ENCODE measurements at places on chromosomes 11 and 22. TPM values are rescaled to one million over a fixed set of nuclear protein-coding genes. Genes with fewer than 3 reads are reported as not detected.

Gene PARVA
- total RNA-seq = 83.7 TPM

Gene OR6A2
- total RNA-seq = 0.59 TPM

Gene TRIOBP
- total RNA-seq = 162 TPM

Gene PIWIL4
- total RNA-seq = 1.8 TPM

Gene EMSY
- total RNA-seq = 17.4 TPM

Gene MEI1
- 0.36 TPM for total RNA-seq

GRCh38 chr22:39567135-39567946 lies 3.2 kb upstream of the CACNA1I start:
- no peaks in the 10 kb centered on the region for H3K27me3 ChIP-seq
- H3K27ac ChIP-seq = no peak overlapping the region
- peak; percentile 65 for DNase-seq
- no peaks in the 10 kb centered on the region for H3K4me1 ChIP-seq
- no peak overlapping the region for H3K4me3 ChIP-seq
- no peaks in the 10 kb centered on the region for H3K36me3 ChIP-seq

- DNase-seq = no peak
- no peaks in the 10 kb centered on the region for H3K27me3 ChIP-seq
- peak overlapping the region; percentile 32 for H3K27ac ChIP-seq
- H3K4me1 ChIP-seq = peaks cover 42% of the 10 kb centered on the region
Observed at GRCh38 chr22:40605761-40606160, 30.8 kb downstream of the MRTFA start.

- H3K4me3 ChIP-seq = no peak overlapping the region
- H3K27me3 ChIP-seq = no peaks in the 10 kb centered on the region
- H3K4me1 ChIP-seq = no peaks in the 10 kb centered on the region
- no peaks in the 10 kb centered on the region for H3K36me3 ChIP-seq
- no peak for DNase-seq
Observed at GRCh38 chr11:79857377-79858214, 416.8 kb upstream of the TENM4 start.

DNA sequence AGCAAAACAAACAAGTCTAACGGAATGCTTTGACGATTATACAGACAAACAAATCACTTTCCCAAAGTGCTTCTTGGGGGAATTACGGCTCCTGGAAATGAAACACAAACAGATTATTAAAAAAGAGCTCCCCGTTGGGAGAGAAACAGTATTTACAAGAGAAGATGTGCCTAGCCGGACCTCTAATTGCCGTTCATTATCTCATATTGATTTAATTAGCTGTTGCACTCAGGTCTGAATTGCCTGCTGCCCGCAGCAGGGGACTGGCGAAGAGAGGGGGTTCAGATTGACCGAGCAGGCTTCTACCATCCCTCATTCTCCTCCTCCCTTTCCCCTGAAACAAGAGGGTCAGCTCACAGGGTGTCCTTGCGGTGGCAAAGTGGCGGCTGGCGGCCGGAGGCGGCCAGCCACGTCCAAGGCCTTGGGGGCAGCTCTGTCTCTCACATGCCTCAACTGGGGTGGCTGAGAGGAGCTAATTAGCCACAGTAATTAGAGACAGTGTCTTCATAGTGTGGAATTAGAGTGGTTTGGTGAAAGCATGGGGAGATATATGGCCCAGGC lies 295.1 kb downstream of the MIAT start:
- H3K4me3 ChIP-seq = no peak overlapping the region
- DNase-seq = no peak
- no peaks in the 10 kb centered on the region for H3K4me1 ChIP-seq
- H3K27ac ChIP-seq = no peak overlapping the region
- H3K36me3 ChIP-seq = no peaks in the 10 kb centered on the region

GRCh38 chr22:27331526-27332281 lies 469.9 kb downstream of the MN1 start:
- H3K36me3 ChIP-seq = no peaks in the 10 kb centered on the region
- peaks cover 21% of the 10 kb centered on the region for H3K27me3 ChIP-seq
- no peak overlapping the region for H3K4me3 ChIP-seq
- H3K4me1 ChIP-seq = no peaks in the 10 kb centered on the region
- DNase-seq = peak; percentile 83

DNA sequence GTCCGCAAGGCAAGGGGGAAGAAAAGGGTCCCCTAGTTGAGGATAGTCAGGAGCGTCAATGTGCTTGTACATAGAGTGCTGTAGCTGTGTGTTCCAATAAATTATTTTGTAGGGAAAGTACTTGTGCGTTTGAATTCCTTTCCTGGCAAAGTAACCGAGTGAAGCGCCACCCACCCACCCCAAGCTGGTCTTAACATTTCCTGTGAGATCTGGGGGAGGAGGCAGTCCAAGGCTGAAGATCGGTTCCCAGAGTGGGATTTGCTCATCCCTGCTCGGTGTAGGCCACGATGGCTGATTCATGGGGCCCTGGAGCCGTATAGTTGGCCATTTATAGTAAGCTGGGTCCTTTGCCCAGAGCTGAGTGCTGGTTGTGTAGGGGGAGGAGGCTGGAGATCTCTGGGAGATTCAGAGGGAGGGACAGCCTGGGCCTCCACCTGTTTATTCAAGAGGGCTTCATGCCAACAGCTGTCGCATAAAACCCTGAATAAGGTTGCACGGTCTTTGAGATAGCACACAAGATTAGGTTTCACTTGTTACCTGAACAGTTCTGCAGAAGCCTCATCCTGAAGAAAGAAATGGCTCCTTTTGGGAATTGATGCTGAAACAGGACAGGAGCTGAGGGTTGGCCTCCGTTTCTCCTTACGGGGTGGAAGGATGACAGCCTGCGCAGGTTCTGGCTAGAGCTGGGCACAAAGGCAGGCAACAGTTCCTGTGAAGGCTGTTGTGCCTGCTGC lies 2.4 kb downstream of the ATF4 start:
- no peaks in the 10 kb centered on the region for H3K27me3 ChIP-seq
- peaks cover 41% of the 10 kb centered on the region for H3K36me3 ChIP-seq
- H3K27ac ChIP-seq = peak overlapping the region; percentile 66

DNA sequence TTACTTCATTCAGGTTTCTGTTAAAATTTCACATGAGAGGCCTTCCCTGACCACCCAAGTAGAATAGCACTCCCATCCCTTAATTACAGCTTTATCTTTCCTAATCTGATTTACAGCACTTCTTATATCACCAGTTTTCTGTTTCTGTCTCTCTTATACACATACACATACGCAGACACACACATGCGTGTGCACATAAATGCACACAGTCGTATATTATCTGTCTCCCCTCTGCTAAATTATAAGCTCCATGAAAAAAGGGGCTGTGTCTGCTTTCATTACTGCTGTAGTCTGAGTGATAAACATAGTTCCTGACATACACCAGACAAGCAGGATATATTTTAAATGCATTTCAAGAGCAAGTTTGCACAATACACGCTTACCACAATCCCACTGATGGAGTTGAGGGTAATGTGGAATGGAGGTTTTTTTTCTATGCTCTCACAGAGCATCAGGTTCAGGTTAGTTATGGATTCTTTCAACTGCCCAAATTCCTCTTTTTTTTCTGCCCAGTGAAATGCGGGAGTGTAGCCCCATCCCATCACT lies 13.7 kb upstream of the TOP3B start:
- DNase-seq = no peak
- peaks cover 25% of the 10 kb centered on the region for H3K27me3 ChIP-seq
- H3K4me3 ChIP-seq = no peak overlapping the region
- H3K36me3 ChIP-seq = no peaks in the 10 kb centered on the region
- no peaks in the 10 kb centered on the region for H3K4me1 ChIP-seq

- H3K4me1 ChIP-seq = peaks cover 24% of the 10 kb centered on the region
- peak overlapping the region; percentile 96 for H3K4me3 ChIP-seq
- H3K27ac ChIP-seq = peak overlapping the region; percentile 99
- H3K27me3 ChIP-seq = no peaks in the 10 kb centered on the region
Observed at GRCh38 chr11:112225753-112226061, 521 bp upstream of the PTS start.

DNA sequence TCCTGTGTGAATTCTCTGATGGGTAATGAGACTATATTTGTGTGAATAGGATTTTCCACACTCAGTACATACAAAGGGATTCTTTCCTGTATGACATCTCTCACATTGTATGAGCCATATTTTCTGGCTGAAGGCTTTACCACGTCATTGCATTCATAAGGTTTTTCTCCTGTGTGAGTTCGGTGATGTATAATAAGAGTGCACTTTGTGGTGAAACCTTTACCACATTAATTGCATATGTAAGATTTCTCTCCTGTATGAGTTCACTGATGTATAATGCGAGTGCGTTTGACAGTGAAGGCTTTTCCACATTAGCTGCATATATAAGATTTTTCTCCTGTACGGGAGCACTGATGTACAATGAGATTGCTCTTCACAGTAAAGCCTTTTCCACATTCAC lies 455.4 kb upstream of the CNTN5 start:
- no peaks in the 10 kb centered on the region for H3K27me3 ChIP-seq
- no peaks in the 10 kb centered on the region for H3K36me3 ChIP-seq
- no peaks in the 10 kb centered on the region for H3K4me1 ChIP-seq
- no peak overlapping the region for H3K4me3 ChIP-seq

- no peaks in the 10 kb centered on the region for H3K27me3 ChIP-seq
- no peak overlapping the region for H3K4me3 ChIP-seq
- H3K27ac ChIP-seq = no peak overlapping the region
- DNase-seq = no peak
- no peaks in the 10 kb centered on the region for H3K4me1 ChIP-seq
Observed at GRCh38 chr11:127412722-127413380, 412.3 kb upstream of the KIRREL3 start.

- no peaks in the 10 kb centered on the region for H3K36me3 ChIP-seq
- H3K27ac ChIP-seq = peak overlapping the region; percentile 18
- DNase-seq = peak; percentile 72
- no peaks in the 10 kb centered on the region for H3K27me3 ChIP-seq
- H3K4me3 ChIP-seq = no peak overlapping the region
Observed at GRCh38 chr11:94910779-94911178, 62.6 kb downstream of the CWC15 start.

DNA sequence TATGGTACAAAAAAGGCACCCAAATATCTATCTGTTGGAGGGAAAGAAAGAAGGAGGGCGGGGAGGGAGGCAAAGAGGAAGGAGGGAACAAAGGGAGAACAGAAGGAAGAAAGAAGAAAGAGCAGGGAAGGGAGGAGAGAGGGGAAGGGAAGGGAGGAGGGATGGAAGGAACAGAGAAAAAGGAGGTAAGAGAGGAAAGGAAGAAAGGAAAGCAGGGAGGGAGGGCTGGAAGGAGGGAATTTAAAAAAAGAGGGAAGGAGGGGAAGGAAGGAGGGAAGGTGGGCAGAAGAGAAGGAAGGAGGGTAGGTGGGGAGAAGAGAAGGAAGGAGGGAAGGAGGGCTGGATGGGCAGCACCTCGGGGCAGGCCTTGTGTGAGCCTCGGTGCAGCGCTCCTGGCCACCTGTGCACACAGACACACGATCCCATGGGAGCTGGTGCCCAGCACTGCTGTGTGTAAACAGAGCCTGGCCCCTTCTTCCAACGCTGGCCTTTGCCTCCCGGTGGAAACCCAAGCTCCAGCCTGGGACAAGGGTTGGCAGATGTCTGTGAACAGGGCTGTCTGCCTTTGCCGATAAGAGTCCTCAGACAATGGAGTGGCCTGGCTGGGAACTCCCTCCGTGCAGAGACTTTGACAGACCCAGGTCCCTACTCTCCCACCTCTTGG lies 23.2 kb downstream of the SMIM38 start:
- H3K4me1 ChIP-seq = no peaks in the 10 kb centered on the region
- H3K27ac ChIP-seq = no peak overlapping the region
- H3K36me3 ChIP-seq = no peaks in the 10 kb centered on the region

GRCh38 chr11:120306519-120307242 lies 18.4 kb upstream of the TLCD5 start:
- peaks cover 12% of the 10 kb centered on the region for H3K4me1 ChIP-seq
- no peaks in the 10 kb centered on the region for H3K36me3 ChIP-seq
- DNase-seq = peak; percentile 96

- H3K4me3 ChIP-seq = no peak overlapping the region
- DNase-seq = no peak
- H3K27ac ChIP-seq = no peak overlapping the region
- peaks cover 54% of the 10 kb centered on the region for H3K36me3 ChIP-seq
Observed at GRCh38 chr11:9138133-9138453, 46.7 kb upstream of the SCUBE2 start.

GRCh38 chr11:117232092-117232878 lies at the start of gene RNF214:
Gene RNF214, plus strand, starts transcription at chr11:117232671. Its CDS starts 1,602 bp downstream, at chr11:117234273.
- no peaks in the 10 kb centered on the region for H3K27me3 ChIP-seq
- peak within 1 kb of the TSS; percentile 94 for H3K4me3 ChIP-seq
- peak; percentile 100 for DNase-seq
- H3K4me1 ChIP-seq = peaks cover 33% of the 10 kb centered on the region
- peak within 1 kb of the TSS; percentile 78 for H3K27ac ChIP-seq

DNA sequence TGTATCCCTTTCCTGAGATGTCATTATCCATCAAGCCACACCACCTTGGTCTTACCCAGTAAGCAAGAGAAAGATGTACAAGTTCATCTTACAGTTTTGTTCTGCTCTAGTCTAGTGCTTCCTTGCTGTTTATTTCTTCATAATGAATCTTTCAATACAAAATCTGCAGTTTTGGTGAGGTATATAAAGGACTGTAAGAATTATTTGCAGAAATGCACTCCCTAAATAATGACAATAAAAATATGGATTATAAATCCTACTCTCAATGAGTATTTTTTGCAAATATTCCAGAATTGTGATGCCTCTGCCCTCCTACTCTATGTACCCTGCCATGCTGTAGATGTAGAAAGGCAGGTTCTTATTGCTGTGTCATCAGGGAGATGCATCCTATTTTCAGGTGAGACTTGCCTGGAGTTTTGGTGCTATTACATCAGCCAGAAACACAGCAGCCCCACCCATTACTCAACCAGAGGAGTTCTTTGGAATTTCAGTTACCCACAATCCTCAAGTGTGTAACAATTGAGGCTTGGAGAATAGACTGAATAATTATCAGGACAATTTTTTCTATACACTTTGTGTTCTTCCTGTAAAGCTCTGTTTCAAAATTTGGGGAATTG lies at the start of gene OR10S1:
OR10S1 (minus strand) TSS at position 51 of the 617 bp plus-strand sequence. CDS start 117 bp downstream, outside the sequence.
- no peaks in the 10 kb centered on the region for H3K27me3 ChIP-seq
- DNase-seq = peak; percentile 19
- no peaks in the 10 kb centered on the region for H3K4me1 ChIP-seq

DNA sequence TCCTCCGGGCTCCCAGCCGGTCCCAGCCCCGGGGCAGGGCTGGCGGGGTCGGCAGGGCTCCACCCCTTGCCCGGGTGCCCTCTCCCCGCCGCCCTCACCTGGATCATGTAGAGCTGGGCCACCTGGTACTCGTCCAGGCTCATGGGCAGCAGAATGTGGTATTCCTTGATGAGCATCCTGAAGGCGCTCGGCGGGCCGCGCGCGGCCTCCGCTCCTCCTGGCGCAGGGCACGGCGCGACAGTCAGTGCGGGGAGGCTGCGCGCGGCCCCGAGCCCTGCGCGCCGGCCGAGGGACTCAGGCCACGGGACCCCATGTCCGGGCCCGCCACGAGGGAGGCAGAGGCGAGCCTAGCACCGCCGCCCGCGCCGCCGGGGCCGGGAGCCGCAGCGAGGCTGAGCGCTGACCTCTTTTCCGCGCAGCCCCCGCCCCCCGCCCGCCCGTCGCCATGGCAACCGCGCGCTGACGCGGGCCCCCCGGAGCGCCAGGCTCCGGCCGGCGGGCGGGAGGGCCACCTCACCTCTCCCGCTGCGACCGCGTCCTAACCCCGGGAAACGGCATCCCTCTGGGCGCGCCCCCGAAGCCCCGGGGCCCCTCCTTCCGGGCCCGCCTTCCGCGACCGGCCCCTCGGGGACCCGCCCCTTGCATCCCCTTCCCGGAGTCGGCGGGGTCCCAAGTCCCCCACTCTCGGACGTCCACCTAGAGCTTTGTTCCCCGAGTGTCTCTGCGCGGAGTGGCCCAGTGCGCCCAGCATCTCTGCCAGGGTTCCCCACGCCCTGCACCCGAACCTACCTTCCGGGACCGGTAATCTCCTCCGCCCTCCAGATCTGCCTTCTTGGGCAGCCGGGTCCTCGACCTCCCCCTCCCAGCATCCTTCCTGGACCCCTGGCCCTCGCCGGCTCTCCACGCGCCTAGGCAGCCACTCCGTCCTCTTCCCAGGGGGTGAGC lies 886 bp downstream of the PITPNM1 start:
- H3K36me3 ChIP-seq = peaks cover 8% of the 10 kb centered on the region
- peak; percentile 96 for DNase-seq
- peak overlapping the region; percentile 48 for H3K27ac ChIP-seq

Measured in osteoblast (primary cell).